NCI-H524 (cell line): ENCODE measurements at places on chromosomes 7 and 10.

GRCh38 chr10:69374242-69374641 is 42.5 kb downstream of the TACR2 start:
- DNase-seq = no peak

DNA sequence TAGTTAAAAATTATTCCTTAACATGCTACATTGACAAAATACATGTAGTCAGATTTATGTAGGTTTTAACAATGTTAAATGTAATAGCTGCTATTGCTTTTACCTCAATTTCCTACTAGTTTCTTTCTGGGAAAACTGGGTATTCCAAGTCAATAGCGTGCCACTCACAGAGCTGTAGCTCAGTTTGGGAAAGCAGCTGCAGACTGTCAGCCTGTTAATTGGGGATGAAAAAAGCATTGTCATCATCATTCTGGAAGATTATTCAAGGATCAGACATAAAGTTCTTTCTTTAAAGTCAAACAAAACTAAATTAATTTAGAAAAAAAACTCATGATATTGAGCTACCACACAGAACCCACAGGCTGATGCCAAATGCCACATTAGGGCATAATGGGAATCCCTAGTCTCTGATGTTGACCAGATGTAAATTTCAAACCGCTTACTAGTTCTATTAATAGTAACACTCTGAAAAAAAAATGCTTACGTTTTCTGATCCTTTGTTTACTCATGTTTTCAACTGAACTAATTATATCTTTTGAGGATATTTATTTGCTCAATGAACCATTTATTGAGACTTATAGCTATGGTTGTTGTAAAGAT is 19.6 kb upstream of the AGMO start:
- no peak for DNase-seq

- no peak for DNase-seq
Observed at GRCh38 chr10:110413903-110414547, 83.7 kb upstream of the DUSP5 start.

GRCh38 chr10:9243941-9244411 is 1189.5 kb downstream of the GATA3 start:
- DNase-seq = peak; percentile 7

DNA sequence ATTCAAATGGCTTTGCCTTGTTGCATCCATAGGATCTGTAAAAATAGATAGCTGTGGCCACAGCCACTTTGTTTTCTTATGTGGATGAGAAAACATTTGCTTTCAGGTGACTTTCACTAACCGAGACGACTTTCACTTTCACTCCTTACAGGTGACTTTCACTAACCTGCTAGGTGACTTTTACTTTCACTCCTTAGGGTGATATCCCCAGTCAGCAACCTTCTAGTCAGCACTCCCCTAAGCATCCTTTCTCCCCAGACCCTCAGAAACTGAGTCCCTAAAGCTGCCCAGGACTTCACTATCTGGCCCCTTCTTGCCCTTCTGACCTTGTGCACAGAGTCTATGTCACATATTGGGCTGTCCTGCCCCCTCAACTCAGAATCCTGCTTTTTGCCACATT is 177.5 kb downstream of the RELN start:
- no peak for DNase-seq

GRCh38 chr7:37491919-37492694 is 43.4 kb upstream of the ELMO1 start:
- DNase-seq = no peak

- DNase-seq = peak; percentile 84
Observed at GRCh38 chr7:47188653-47189315, 393.1 kb downstream of the TNS3 start.

- DNase-seq = no peak
Observed at GRCh38 chr7:25988640-25989039, 163.4 kb upstream of the NFE2L3 start.

DNA sequence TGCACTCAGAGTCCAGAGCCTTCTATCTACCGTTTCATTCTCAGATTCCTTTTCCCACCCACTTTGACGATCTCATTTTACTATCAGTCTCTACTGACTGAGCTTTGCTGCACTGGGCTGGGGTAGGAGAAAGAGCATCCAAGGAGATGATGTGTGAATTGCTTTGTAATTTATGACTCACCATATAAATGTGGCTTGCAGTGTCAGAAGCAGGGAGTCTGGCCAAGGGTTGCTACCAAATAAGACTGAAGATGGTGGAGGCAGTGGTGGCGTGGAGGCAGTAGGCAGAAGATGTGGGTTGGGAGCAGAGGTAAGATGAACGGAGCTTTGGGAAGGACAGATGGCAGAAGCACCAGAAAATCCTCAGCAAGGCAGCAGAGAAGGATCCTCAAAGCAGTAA is 73.3 kb upstream of the AGK start:
- no peak for DNase-seq

GRCh38 chr10:88744002-88744401 is 15.8 kb upstream of the LIPN start:
- DNase-seq = no peak

- DNase-seq = no peak
Observed at GRCh38 chr10:131196176-131196885, 115.2 kb downstream of the TCERG1L start.

GRCh38 chr7:148626828-148627227 is 36.3 kb downstream of the C7orf33 start:
- no peak for DNase-seq

DNA sequence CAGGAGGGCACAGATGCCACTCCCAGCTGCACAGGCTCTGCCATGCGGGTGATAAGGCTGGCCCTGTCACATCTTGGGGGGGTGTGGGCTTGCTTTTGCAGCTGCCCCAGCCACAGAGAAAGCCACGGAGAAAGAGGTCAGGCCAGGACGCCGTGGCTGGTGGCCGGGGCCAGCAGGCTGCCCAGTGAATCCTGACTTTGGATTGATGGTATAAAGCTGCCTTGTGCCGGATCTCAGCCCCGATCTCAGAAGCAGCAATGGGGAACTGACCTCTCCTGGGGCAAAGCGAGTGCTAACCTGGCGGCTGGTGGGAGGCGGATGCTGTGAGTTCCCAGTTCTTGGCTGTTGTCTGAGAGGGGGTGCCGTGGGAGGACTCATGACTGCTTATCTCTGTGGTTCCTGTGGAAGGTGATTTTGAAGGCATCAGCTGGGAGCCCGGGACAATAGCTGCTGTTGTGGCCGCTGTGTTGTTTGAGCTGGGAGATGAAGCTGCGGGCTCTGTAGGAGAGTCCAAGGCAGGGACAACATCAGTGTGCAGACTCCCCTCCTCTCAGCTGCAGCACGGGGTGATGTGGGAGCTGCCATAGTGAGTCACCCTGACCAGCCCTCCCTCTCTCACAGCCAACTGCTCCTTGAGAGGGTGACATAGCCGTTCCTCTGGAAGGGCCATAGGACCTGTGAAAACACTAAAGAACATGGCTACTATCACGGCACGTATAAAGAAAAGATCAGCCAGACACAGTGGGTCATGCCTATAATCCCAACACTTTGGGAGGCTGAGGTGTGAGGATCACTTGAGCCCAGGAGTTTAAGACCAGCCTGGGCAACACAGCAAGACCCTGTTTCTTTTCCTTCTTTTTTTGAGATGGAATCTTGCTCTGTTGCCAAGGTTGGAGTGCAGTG is 17.0 kb downstream of the IL15RA start:
- DNase-seq = no peak

DNA sequence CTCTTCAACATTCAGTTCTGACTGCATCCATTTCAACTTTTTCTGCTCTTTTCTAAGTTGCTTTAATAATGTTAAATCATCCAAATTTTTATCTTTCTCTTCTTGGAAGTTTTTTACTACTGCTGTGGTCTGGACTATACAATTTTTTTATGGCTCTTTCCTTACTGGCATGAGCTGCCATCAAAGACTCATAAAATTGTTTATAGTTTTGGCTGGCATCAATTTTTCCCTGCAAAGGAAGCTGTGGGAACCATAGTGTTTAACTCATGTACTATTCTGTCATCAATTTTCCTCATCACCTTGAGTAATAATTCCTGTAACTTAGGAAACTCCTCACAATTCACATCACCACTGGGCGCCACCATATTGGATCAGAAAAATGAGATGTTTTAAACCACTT is 77.6 kb upstream of the A1CF start:
- DNase-seq = no peak

- DNase-seq = no peak
Observed at GRCh38 chr7:2953588-2954407, 89.9 kb downstream of the CARD11 start.
